Amniotic epithelial cell (primary cell): ENCODE measurements at places on chromosomes 1 and 21.

GRCh38 chr1:70038025-70038424 is 167.4 kb downstream of the LRRC40 start:
- DNase-seq, result peak; percentile 86

- DNase-seq, result no peak
Measured at GRCh38 chr1:982765-983436, 1.0 kb upstream of the PERM1 start.

GRCh38 chr1:115437196-115437595 is 99.1 kb upstream of the NGF start:
- DNase-seq, result no peak

DNA sequence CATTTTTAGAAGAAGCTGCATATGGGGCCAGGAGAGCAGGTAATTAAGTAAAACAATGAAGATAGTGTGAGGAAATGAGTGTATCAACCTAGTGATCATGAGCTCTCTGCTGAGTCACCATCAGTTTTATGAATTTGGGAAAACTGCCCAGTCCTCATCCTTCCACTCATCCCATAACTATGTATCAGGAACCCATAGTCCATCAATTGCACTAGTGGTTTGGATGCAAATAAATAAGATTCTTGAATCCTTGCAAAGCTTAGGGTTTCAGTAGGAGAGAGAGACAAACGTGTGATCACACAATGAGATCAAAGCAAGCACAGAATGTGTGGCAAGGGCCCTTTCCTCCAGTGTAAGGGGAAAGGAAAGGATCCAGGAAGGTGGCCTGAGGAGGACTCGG is 145.6 kb downstream of the ZZZ3 start:
- DNase-seq, result peak; percentile 87

GRCh38 chr1:232695621-232696385 is 65.9 kb upstream of the SIPA1L2 start:
- DNase-seq, result peak; percentile 16

DNA sequence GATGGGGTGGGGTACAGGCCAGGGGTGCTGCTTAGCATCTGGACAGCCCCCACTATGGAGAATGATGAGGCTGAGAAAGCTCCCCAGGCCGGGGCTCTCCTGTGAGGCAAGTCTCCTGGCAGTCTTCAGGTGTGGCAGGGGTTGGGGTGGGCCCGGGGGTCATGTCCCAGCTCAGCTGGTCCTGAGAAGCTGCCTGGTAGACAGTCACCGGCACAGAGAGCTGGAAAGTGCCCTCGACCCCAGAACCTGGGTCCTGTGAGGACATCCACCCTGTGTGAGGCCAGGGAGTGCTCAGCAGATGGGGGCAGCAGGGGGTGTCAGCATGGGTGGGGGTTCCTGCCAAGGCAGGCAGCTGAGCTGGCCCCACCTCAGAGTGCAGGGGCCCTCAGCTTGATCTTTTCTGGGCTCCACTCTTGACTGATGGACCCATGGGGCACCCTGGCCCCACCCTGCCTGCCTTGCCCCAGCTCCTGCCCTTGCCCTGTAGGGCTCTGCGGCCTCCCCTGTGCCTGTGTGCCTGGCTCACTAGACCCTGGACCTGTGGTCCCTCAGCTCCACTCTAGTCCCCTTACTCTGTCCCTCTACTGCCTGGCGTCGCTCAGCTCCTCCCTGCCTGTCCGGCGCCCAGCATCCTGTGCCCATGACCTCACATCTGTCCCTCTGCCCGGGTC is 5.8 kb downstream of the IBA57 start:
- DNase-seq, result no peak

GRCh38 chr1:214801191-214801590 is 198.2 kb downstream of the CENPF start:
- DNase-seq, result no peak

DNA sequence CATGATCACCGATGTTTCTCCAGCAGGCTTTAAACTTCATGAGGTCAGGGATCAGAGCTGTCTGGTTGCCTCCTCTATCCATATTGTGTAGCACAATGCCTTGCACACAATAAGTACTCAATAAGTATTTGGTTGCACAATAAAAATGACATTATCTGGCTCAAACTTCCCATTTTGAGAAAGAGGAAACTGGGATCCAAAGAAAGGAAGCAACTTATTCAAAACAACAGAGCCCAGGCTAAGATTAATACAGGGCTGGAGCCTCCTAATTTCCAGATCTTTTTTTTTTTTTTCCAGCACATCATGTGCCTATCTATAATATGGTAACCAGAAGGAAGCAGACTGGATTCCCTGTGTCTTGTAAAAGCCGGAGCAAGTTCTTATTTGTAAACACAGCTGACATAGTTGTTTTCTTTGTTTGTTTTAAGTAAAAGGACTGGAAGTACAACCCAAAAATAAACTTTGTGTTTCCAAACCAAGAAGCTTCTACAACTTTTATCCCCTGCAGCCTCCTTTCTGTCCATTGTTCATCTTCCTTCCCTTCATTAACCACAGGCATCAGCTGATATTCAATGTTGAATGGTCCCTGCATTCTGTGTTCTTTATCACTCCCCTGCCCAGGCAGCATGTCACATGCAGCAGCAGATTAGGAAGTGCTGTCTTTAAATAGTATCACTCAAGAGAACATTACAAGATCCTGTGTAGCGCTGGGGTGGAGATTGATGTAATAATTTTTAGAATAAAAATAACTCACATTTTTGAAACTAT is 71.2 kb upstream of the HOOK1 start:
- DNase-seq, result peak; percentile 28
